C1 segment of cervical spinal cord (tissue), 14 donors: ENCODE measurements at places on chromosomes 11 and 22.

DNA sequence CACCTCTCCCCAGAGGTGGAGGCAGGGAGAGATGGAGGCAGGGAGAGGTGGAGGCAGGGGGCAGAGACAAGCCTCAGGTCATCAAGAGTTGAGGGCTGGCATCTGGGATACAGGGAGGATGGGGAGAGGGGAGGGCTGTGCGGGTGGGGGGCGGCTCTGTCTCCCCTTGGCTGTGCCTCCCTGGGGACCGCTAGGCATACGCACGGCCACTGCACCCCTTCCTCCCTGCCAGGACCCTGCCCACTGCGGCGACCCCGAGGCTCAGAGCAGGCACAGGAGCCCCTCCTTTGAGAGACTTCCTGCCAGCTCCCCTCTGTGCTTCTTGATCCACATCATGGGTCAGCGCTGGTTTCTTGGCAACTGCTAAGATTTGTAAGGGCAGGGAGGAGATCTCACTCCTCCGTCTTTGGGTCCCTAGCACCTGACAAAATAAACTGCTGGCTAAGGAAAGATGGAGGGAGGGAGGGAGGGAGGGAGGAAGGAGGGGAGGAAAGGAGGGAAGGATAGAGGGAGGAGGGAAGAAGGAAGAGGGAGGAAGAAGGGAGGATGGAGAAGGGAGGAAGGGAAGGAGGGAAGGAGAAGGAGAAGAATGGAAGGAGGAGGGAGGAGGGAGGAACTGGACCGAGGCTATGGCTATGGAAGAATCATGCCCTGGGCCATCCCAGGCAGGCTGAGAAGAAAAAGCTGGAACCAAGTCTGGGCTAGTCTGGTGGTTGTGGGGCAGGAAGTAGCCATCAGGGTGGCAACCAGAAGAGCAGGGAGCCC is 18.5 kb downstream of the PRR33 start:
- no peak for DNase-seq

DNA sequence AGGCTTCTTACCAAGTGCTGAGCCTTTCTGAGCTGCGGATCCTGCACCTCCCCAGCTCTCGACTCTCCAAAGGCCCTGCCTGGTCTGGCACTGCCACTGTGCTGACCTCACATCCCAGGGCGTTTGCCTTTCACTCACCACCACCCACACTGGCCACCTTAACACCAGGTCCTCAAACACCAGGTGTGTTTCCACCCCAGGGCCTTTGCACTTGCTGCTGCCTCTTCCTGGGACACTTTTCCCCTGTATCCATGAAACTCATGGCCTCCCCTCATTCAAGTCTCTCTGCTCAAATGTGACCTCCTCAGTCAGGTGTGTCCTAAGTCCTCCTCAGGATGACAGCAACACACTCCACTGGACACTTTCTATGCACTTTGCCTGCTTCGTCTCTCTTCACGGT is 51.4 kb upstream of the ANO1 start:
- no peak for DNase-seq

GRCh38 chr22:19203834-19204233 is 25.3 kb upstream of the SLC25A1 start:
- no peak for DNase-seq

- DNase-seq: no peak
Observed at GRCh38 chr11:67564230-67564629, 19.4 kb upstream of the GSTP1 start.

DNA sequence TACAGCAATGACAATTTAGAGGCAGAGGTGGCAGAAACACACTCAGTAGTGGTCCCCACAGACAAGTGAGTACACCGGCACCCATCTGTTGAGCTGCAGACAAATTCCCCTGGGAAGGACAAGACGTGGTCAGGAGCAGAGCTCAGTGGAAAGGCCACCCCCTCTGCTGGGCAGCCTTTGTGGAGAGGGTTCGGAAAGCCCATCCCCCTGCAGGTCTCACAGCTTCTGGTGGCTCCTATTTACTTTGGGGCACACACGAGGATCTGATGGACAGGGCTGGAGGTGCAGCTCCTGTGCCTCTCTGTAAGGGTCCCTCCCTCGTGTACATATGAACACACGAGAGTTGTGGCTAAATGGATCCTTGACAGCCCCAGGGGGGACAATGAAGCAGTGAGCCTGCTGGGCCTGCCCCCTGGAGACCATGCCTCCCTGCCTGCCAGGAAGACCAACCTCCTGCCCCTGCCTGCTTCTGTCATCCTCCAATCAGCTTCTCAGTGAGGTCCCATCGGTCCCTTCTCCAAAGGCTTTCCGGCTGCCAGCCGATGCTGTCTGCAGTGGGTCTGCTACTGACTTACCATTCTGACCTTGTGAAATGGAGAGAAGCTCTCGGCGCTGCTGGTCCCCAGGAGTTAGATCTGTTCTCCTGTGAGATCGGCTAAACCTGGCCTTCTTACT is 161.5 kb downstream of the CACNA1I start:
- no peak for DNase-seq

- DNase-seq: no peak
Observed at GRCh38 chr22:42156121-42156520, 25.5 kb upstream of the CYP2D6 start.

- no peak for DNase-seq
Observed at GRCh38 chr11:66492161-66492865, 12.1 kb downstream of the DPP3 start.

DNA sequence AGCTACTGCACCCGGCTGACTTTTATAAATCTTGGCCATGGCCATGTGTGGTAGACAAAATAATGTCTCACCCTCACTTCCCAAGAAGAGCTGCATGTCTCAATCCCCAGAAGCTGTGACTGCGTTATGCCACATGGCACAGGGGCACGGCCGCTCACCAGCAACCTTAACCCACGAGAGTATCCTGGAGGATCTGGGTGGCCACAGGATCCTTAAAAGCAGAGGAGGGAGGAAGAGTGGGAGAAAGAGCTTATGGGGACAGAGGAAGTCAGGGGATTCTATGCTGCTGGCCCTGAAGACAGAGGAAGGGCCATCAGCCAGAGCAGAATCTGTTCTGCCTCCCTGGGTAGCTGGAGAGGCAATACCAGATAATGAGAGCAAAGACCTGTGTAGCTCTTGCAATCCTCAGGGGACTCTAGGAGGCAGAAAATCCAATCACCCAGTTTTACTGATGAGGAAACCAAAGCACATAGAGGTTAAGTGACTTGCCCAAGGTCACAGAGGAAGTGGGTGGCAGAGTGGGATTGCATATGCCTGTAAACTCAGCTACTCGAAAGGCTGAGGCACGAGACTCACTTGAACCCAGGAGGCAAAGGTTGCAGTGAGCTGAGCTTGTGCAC is 55.3 kb downstream of the CELSR1 start:
- no peak for DNase-seq

DNA sequence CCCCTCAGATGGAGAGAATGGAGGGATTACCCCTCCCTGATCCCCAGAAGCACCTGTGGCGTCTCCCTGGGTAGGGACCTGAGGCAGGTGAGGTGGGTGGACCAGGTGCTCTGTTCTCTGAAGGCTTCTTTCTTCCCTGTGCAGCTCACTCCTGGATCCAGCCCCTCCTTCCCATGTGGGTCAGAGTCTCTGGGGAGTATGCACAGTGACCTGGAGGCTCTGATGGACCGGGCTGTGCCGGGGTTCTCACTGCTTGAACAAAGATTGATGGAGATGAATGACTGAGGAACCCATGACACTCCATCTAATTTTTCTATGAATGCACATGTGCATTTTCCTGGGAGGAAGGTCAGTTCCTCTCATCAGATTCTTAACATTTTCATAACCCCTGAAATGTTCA is 78.6 kb upstream of the SHANK2 start:
- no peak for DNase-seq

DNA sequence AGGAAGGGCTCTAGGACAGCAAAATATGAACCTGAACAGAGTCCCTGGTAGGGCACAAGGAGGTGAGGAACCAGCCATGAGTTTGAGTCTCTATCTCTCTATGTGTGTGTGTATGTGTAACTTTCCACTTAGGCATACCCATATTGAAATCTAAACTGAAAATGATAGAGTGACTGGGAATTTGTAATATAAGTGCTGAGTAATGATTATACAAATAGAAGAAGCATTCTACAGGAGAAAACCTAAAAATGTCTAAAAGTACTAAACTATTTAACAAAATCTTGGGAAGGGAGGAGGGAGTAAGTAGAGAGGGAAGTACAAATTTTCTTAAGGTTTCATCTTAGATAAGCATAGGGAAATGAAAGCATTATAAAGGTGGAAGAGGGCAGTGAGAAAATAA is 97.1 kb upstream of the ZC3H12C start:
- DNase-seq: no peak
